ENCODE measurements at places on chromosomes 2 and 18.

GRCh38 chr2:73837847-73838585 is 9.3 kb downstream of the STAMBP start:
- DNase-seq, result no peak

GRCh38 chr2:43117521-43118143 is 108.8 kb downstream of the ZFP36L2 start:
- no peak for DNase-seq

- no peak for DNase-seq
These were observed 20.9 kb downstream of the GREB1L start for GRCh38 chr18:21262979-21263378.

DNA sequence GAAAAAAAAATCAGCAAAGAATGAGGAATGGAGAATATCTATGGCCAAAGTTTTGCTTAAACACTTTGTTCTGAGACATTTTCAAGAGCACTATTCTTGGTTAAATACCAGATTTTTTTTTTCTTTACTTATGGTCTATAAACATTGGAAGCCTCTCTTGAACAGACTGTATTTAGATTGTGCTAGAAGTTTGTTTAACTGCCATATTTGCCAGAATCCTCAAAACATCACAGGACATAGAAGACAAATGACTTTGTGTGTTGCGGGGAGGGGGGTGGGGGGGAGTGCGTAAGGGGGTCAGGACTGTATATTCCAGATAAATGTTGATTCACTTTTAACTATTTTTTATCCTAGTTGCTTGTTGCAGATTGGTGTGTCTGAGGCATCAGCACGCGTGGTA is 262.0 kb downstream of the MEIS1 start:
- DNase-seq, result no peak

DNA sequence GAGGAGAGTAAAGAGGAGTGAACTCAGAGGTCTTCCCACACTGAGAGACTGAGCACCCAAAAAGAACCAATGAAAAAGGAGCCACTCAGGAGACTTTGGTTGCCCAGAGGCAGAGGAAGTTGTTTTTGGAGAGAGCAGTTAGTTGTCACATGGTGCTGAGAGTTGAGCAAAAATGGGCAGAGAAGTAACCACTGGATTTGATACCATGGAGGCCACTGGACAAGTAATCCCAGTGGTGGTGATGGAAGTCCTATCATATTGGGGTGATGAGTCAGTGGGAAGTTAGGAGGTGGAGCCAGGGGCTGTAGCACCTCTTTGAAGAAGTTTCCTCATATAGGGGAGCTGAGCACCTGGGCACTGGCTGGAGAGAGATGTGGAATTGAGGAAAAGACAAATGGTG is 235.8 kb downstream of the TPGS2 start:
- no peak for DNase-seq

DNA sequence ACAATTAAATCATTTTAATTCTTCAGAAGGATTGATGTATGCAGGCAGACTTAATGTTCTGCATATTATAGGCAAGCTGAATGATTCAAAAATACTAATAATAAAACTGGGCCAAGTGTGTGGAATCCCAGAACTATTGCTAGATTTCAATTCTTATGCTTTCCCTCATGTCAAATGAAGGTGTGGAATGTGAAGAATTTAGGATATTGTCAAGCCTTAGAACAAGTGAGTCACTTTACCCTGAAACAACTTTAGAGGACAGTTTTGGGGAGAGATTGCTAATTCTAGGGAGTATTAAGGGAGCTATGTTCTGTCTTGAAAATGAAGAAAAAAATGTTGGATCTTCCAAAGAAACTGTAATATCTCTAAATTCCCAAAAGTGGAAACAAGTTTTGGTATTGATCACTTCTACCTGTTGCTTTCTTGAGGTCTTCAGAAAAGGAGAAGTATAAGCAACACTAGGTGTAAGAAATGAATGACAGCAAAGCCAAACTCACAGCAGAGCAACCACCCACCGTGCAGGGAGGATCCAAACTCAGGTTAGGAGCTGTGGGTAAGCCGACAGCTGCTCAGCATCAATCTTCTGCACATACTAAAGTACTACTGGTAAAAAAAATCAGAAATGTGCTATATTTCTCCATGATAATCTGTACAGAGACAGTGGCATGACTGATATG is 818.1 kb downstream of the SLC4A3 start:
- DNase-seq, result no peak

DNA sequence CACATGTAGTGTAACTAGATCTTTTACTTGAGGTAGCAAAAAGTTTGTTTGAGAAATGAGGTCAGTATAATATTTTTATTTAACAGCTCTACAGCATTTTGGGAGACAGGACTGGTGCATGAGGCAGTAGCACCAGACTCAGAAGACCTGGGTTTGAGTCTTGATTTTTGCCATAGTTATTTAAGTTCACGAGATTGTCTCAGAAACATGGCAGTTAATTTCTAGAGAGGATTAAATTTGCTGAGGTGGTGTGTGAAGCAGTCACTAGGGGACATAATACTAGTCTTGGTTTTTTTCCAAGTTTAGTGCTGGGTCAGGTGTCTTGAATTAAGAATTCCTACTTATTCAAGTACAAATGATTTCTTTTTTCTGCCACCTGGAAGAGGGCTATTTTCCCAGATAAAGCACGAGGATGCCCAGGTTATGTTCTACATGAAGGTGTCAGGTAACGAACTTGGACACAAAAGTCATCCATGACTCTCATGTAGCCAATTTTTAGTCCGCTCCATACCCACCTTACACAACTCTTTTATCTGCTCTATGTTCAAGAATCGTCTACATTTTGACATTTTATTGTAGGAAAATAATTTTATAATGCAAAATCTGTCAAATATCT is 1.4 kb downstream of the MARCHF7 start:
- DNase-seq, result no peak

DNA sequence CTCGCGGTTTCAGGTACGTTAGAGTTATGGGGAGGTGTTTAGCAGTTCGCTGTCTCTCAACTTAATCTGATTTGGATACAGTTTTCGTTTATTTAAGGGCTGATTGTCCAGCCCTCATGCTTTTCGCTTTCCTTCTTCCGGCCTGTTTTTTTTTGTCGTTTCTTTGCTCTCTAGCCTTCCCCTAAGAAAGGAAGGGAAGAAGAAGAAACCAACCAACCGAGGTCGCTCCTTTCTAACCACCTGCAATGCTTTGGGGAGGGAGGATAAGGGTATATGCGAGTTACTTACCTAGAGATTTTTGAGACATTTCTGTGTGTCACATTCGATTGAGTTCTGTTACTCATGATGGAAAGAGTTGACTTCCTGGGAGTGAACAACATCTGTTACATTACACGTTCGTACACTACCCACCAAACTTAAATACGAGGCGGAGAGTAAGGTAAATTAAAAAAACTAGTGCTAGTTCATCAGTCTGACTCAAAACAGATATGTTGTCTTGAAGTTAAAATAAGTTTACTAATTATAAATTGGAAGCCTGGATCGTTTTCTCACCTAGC is 918 bp downstream of the EIF5B start:
- DNase-seq, result no peak

- no peak for DNase-seq
These were observed 30.1 kb upstream of the COPS8 start for GRCh38 chr2:237055386-237056100.

DNA sequence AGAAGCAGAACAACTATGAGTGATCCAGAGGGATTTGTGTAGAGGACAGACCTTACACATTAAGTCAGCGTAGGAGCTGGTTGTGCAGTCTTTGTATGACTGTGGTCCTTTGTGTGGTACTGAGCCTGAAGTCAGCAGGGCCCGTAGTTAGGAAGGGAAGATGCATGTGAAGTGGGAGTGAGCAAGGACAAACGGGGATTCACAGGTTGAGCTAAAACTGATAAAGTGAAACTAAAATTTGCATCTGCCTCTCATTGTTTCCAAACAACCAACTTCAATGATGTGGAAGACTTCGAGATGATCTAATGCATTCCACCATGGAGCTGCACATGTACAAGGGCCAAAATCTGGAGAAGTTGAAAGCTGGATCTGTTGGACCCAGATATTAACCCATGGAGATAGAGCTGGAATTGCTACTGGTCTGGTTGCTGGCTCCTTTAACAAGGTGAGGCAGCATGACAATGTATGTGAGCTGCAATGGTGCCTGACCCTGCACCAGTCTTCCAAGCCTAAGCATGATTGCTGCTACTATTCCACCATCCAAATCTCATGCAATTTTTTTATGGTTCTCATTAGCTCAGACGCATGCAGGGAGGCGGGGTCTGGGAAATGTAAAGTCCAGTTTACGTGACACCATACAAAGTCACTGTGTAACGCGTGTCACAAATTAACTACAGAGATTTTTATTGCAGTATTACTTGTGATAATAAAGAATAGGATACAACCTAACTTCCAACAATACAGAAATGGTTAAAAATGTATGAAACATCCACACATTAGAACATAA is 12.1 kb upstream of the CYBRD1 start:
- no peak for DNase-seq

DNA sequence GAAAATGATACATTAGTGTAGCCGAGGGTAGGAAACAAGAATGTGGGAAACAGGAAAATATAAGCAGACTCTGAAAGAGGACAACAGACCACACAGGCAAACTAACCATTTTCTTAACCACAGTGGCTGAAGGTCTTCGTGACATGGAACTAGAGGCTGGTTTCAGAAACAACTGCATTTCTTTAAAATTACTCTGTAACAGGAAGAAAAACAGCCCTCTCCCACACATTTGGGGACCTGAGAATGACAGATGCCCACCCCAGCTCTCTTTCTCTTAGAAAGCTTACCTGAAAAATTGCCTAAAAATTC is 13.8 kb upstream of the SLC25A52 start:
- DNase-seq, result no peak

GRCh38 chr2:73856214-73856613 is 27.5 kb downstream of the STAMBP start:
- DNase-seq, result no peak

DNA sequence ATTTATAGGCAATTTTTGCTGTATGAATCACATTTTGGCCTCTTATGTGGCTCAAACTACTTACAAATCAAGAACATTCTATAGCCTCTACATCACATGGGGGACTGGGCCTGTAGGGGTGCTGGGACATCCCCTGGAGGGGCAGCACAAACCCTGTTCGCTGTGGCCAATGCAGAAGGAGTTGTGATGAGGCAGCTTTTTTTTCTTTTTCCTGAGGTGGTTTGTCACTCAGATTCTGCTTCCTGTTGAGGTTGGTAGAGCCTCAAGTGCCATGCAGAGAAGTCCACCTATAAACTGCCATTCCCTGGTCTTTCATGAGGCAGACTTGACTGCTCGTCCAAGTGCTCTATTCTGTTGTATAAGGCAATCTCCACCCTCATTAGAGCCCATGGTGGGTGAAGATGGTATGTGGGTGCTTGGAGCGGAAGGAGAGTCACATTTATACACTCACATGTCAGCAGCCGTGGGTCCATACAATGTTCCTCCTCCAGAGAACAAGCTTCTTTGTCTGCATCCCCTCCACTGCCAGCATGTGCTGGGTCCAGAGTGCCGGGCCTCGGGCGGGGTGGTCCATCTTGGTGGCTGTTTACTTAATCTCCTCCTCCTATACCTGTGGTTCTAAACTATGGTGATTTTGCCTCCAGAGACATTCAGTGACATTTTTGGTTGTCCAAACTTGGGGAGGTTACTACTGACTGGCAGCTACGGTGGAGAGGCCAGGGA is 120.3 kb downstream of the ACOXL start:
- DNase-seq, result peak; percentile 45

DNA sequence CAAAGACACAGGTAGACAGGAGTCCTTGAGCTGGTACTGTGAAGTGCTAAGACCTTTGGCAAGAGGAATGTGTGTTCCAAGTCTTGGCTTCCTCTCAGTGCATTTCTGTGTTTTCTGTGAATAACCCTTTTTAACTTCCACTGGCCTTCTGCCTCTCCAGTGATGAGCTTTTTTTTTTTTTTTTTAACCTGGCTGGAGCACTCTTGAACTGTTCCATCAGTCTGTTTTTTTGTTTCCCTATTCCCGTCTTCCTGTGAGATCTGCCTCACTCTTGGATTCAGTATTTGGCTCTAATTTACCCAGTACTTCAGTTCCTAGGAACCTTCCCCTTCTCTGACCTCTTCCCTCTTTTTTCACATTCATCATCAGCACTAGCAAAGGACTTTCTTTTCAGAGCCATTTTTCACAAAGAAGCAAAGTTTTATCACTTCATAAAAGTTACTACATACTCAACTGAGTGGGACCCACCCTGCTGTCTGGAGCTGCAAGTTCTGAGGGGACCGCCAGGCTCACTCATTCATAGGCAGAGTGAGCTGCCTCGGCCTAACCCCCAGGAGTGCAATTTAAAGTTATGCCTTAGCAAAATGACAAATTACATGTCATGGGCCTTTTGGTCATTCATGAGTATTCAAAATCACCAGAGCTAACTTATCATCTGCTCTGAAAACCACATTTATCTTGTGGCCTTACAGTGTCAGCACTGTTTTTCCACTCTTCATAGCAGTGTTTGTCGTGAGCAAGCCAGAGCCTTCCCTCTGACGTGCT is 126.9 kb upstream of the DAPL1 start:
- DNase-seq, result no peak

DNA sequence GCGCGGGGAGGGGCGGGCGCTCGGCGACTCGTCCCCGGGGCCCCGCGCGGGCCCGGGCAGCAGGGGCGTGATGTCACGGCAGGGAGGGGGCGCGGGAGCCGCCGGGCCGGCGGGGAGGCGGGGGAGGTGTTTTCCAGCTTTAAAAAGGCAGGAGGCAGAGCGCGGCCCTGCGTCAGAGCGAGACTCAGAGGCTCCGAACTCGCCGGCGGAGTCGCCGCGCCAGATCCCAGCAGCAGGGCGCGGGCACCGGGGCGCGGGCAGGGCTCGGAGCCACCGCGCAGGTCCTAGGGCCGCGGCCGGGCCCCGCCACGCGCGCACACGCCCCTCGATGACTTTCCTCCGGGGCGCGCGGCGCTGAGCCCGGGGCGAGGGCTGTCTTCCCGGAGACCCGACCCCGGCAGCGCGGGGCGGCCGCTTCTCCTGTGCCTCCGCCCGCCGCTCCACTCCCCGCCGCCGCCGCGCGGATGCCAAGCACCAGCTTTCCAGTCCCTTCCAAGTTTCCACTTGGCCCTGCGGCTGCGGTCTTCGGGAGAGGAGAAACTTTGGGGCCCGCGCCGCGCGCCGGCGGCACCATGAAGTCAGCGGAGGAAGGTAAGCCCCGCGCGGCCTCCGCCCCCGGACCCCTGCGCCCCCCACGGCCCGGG is at the start of gene NFATC1:
NFATC1 (plus strand) TSS at position 170 of the 644 bp plus-strand sequence; CDS start at position 465, 295 bp downstream.
- DNase-seq, result peak; percentile 69

- no peak for DNase-seq
These were observed 678.3 kb downstream of the NYAP2 start for GRCh38 chr2:226077841-226078240.

DNA sequence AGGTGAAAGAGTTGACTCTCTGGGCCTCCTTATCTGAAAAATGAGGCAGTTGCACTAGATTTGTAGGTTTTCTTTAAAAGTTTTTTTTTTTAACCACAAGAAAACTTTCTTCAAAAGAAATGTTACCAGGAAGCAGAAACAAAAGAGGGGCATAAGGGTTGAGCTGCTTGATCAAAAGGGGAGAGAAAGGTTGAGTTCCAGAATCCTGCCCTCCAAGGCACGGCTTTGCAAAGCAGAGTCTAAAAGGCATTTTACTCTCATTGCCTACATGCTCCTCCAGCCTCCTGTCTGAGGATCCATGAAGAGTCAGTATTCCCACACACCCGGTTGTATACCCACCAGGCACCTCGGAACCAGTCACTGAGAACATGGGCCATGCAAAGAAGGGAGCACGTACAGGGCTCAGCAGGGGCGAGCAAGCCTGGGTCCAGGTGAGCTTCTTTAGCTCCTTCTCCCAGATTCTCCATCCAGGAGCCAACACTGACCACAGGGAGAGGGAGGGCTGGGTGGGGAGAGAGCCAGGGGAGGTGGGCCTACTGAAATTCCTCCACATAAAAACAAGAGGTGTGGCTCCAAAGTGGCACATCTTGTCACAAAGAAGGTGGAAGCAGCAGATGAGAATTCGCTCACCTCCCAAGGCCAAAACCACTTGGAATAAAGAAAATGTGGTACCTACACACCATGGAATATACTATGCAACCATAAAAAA is 116.0 kb upstream of the EPC2 start:
- DNase-seq, result no peak

Data from T-helper 22 cell (primary cell).